ENCODE measurements at places on chromosomes 3 and 15. TPM values are rescaled to one million over a fixed set of nuclear protein-coding genes. Genes with fewer than 3 reads are reported as not detected.

Gene NLGN1
- total RNA-seq, result 5.7 TPM

Gene C3orf80
- not detected for total RNA-seq

Gene ACKR4
- total RNA-seq, result 2.1 TPM

Gene AGBL1
- total RNA-seq, result 31.3 TPM

Gene CASR
- total RNA-seq, result not detected

Gene SCAMP2
- 15.7 TPM for total RNA-seq

Gene SENP7
- total RNA-seq, result 33.4 TPM

Gene TRPM1
- not detected for total RNA-seq

Gene CEP63
- 60.5 TPM for total RNA-seq

Gene APOD
- total RNA-seq, result 20.4 TPM

Gene LMCD1
- 35.0 TPM for total RNA-seq

Gene PLOD2
- total RNA-seq, result 22.4 TPM

Gene AADACL2
- total RNA-seq, result not detected

Gene HERC2
- total RNA-seq, result 56.4 TPM

Gene FAM240A
- not detected for total RNA-seq

Gene DOCK3
- total RNA-seq, result 0.52 TPM

Gene KLHL40
- 179 TPM for total RNA-seq

Gene IQCF5
- not detected for total RNA-seq

Gene TMED3
- total RNA-seq, result 28.2 TPM

Gene TMEM202
- total RNA-seq, result not detected

Gene OSTN
- 6.8 TPM for total RNA-seq

Measured in skeletal muscle tissue (tissue), 5 donors.